ENCODE measurements at places on chromosomes 2 and 18.

DNA sequence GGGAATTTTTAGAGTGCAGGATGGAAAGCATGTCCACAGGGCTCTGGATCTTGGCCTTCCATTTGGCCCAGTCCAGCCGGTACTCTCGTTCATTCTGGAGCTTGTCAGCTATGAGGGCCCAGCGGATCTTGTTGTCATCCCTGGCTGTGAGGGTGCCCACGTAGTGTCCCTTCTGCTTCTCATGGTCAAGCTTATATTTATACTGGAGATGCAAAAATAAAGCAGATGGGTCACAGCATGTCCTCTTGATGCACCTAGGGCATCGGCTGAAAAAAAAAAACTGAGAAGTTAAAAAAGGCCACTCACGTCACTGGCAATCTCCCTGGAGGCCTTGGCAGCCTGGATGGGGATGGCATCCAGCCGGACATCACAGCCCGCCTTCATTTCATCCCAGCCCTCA, 160.5 kb downstream of the RIF1 start:
- DNase-seq: no peak

DNA sequence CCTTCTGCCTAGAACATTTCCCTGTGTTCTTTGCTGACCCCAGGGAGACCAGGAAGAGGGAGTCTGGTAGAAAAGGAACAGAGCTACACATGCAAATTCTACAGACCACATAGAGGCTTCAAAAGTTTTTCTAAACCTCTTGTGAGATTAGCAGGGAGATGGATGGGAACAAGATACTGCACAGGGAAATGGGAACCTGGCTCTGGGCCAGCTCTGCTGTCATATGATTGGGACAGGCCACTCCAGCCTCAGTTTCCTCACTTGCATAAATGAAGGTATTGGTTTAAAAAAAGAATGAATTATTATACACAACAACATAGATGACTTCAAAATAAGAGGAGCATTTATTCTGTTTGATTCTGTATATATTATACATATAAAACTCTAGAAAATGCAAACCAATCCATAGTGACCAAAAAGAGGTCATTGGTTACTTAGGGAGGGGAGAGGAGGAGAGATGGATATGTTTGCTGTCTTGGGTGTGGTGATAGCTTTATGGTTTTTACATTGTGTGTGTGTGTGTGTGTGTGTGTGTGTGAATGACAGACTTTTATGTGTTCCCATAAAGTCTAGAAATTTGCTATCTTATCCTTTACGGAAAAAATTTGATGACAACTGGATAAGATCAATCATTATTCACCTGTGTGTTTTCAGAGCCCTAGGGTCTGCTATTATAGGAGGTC, 115.5 kb downstream of the MGAT5 start:
- no peak for DNase-seq

DNA sequence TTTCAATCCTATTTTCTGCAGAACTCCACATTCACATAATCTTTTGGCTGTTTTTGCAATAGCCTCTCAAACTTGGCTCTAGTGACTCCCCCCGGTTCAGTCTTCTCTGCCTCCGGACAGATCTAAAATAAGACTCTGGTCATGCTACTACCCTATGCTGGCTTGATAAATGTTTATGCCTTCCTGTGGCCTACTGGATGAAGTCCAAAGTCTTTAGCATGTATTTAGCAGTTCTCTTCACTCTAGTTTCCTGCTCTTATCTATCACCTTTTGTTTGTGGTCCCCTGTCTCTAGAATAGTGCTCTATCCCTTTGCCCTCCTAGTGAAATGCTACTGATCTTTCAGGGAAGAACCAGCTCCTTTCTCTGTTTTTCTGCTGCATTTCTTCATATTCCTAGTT, 14.4 kb downstream of the ADCYAP1 start:
- DNase-seq: no peak

DNA sequence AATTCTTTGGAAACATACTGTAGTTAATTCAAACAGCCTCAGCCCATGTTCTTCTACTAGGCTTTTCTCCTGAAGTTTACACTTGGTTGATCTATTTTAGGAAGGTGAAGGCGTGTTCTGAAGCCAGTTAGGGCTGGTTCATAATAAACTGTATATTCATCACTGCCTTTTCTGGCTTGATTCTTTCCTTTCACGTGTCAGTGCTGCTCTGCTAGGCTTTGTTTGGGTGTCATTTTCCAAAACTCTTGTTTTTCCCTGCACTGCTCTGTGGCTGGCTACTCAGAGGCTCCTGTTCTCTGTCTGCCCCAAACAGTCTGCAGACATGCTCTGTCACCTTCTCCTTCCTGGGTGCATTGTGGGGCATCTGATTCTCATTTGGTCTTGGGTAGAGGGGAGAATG, 136.1 kb downstream of the PARD3B start:
- DNase-seq: no peak

- DNase-seq: no peak
Measured at GRCh38 chr2:8662239-8662879, 19.5 kb upstream of the ID2 start.

GRCh38 chr2:176553685-176554100, 284.5 kb downstream of the MTX2 start:
- peak; percentile 44 for DNase-seq

GRCh38 chr2:69709290-69709689, 32.6 kb upstream of the ANXA4 start:
- DNase-seq: no peak

DNA sequence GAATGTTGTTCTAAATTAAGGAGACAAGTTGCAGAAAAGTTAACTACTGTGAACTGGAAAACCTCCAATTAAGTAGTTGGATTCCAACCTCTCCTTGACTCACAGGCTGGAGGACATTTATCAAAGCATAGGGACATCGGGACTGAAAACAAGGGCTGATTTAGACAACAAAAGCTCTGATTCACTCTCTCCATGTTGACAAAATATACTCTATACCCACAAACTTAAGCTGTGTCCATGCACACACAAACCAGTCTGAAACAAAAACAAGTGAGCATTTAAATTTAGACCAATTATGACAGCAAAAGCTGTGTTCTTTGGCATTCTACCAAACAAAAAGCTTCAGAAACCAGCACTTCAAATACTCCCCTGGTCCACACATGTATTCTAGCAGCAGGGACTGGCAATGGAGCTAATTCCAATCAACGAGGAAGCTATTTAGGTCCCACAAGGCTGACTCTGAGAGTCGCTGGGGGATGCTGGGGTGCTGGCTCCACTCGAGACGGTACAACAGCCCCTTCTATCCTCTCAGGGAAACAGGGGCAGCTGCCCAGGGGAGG, 71.4 kb downstream of the NXPH2 start:
- DNase-seq: peak; percentile 11

GRCh38 chr2:219325136-219325535, 7.4 kb downstream of the RESP18 start:
- DNase-seq: no peak

- DNase-seq: peak; percentile 95
Measured at GRCh38 chr2:85753525-85754312, at the start of gene ATOH8. Gene ATOH8, plus strand, starts transcription at chr2:85753991. Its CDS starts 199 bp downstream, at chr2:85754190.

DNA sequence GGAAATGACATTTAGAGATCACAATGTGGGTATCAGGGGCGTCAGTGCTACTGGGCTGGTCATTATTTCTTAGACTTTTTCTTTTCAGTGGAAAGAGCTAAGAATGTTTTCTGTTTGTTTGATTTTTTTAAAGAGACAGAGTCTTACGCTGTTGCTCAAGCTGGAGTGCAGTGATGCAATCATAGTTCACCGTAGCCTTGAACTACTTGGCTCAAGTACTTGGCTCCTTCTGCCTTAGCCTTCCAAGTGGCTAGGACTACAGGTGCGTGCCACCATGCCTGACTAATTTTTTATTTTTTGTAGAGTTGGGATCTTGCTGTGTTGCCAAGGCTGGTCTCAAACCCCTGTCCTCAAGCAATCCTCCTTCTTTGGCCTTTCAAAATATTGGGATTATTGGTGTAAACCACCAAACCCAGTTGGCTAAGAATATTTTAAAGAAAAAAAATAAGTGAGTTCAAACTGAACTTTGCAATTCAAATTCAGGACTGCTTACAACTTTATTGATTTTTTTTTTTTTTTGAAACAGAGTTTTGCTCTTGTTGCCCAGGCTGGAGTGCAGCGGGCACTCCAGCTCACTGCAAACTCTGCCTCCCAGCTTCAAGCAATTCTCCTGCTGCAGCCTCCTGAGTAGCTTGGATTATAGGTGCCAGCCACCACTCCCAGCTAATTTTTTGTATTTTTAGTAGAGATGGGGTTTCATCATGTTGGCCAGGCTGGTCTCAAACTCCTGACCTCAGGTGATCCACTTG, 154.2 kb downstream of the MIB1 start:
- no peak for DNase-seq

- no peak for DNase-seq
Measured at GRCh38 chr2:5093056-5093455, 599.1 kb upstream of the SOX11 start.

DNA sequence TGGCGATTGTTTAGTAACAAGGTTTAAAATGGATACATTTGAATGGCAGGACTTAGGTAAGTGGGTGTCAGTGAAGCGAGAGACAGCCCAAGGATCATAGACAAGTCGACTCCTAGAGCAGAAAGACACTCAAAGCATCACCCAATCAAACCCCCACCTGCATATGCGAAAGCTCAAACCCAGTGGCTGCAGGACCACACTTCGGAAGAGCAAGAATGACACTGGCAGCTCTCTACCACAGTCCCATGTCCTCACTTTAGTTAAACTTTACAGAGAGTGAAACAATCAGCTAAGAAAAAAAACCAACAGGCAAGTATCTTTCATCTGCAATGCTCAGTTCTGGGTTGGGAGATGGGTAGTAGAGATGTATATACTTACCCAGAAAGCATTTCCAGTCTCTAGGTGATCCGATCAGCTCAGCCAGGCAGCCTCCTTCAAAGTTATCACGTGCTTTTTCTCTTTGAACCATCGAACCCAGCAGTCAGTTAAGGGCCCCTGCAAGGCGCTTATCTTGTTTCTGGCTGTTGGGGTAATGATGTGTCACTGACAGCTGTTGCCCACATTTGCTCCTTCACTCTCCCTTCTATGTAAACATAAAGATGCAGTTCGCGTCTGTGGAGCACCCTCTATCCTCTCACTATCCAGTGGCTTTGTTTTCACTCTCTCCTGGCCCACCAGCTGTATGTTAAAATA, 357.5 kb upstream of the ID2 start:
- no peak for DNase-seq

GRCh38 chr2:9256147-9256546, 49.5 kb downstream of the ASAP2 start:
- DNase-seq: no peak

DNA sequence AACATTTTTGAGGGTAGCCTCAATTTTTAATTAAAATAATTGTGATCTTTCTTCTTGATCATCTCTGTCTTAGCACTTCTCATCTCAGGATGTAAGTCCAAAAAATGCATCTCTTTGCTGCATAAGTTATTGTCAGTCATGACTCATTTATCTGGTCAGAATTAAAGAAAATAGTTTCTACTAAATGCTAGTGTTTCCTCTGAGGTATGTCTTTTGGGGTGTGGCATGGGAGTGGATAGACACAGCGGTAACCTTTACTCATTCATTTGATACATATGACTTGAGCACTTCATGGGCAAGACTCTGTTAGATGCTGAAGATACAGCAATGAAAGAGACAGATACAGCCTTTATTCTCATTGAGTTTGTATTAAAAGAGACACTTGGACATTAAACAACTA, 284.7 kb downstream of the IRS1 start:
- no peak for DNase-seq

DNA sequence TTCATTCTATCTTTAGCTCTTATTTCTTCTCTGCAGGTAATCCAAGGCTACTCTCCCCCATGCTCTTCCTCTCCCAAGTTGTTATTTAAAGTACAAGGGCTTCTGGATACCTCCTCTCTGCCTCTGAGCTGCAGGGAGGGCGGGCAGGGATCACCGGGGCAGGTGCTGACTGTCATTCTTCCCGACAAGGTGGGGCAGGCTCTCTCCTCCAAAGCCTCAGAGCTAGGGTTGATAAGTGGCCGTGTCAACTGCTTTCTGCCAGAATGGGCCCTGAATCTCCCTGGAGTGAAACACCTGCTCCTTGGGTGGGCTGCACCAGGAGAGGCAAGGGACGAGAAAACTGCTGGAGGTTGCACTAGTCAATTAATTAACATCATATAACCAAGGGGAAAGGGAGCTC, 250.3 kb downstream of the SLC4A3 start:
- no peak for DNase-seq

GRCh38 chr2:7098816-7099215, 181.6 kb downstream of the RNF144A start:
- DNase-seq: no peak

- DNase-seq: no peak
Measured at GRCh38 chr18:63126134-63127069, 193.2 kb downstream of the BCL2 start.

- DNase-seq: no peak
Measured at GRCh38 chr2:173819852-173820251, 145.3 kb downstream of the SP3 start.

DNA sequence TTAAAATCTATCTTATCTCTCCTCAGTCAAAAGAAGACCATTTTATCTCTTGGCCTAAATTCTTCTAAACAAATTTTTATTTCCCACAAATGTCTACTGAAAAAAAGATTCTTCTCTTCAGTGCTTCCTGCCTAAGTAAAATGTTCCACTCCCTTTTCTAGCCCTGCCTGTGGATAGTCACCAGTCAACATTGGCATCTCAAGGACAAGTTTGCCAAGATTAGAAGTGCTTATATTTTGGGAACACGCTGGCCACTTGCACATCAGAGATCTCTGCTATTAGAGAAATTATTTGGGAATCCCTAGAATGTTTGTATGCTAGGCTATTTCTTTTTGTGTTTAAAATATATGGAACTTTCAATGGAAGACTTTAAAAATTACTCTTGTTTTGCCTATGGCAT, 758.2 kb upstream of the CDH7 start:
- no peak for DNase-seq

DNA sequence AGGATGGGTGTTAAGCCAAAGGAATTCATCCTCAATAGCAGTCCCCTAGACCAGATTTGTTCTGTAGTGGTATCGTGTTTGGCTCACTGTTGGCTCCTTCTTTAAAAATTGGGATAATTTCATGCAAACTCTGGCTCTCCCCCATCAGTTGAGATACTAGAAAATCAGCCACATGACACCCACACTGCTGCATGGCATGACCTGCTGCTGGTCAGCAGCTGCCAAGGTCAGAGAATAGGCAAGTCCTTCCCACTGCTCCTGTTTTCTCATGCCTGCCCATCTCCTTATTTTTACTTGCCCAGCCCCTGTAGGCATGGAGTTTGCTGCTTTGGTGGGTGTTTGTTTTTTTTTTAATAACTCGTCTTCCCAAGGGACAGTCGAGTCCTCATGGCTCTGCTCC, 1.0 kb upstream of the SNRNP200 start:
- DNase-seq: no peak

Data from posterior cingulate gyrus (tissue), 11 donors.